ENCODE measurements at places on chromosomes 6 and 20.

DNA sequence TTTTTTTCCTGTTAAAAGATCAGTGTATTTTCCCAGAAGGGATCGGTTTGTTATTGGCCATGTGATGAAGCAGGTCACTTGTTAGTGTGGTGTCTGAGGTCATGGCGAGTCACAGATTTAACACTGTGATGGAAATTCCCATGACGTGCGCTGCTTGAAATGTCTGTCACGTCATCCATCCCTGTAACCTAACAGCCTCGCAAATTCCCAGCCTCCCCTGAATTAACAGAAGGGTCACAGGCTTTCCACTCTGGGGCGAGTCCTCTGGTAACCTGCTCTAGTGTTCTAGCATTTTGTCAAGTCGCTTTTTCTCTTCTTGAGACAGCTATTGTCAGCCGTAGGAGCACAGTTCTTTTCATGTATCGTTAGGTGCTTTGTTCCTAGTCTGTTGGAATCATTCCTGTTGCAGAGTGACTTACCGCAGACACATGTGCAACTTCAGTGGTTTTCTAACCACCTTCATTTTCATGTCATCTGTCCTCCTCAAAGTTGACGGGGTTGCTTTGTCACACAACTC is 137.2 kb downstream of the MAP3K4 start:
- no peak for DNase-seq

DNA sequence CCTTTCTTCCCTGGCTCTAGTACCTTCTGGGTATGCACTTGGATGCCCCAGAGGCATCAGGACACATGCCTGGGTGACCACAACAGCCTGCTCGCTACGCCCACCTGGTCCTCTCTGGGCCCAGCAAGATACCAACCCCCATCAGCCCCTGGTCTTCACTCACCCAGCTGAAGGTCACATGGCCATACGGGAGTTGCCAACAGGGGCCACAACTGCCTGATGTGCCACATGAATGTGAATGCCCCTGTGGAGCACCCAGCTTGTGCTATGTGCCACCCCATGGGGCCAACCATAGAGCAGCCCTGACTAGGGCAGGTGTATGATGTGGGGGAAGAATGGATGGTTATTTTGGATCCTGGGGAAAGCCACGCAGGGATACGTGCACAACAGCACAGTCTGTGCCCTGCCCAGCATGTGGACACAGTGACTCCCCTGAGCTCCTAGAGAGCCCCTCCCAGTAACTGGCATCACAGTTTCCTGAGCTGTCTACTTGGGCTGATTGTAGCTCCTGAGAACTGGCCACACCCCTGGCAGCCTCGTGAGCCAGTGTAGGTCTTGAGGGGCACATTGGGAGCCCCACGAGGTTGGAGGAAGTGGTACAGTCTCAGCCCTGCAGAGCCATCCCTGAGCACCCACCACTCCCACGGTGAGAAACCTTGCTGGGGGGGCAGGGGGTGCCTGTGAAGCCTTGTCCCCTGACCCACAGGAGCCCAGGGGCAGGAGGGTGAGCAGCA is 10.5 kb upstream of the PCMTD2 start:
- no peak for DNase-seq

GRCh38 chr6:1475174-1475573 is 85.8 kb downstream of the FOXF2 start:
- no peak for DNase-seq

DNA sequence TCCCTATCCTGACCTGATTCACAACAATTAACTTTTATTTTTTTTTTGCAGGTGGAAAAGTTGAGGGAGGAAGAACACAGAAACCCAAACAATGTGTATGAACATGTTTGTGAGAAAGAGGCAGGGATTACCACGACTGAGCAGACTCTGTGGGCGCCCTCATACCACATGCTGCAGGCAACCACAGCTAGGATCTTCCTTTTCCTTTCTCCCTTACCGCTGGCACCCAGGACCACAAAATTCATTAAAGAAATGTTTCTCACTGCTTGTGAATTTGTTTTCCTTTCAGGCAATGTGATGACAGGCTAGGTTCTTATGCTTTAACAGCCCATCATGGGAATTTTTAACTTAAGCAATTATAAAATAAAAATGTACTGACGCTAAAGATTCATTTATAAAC is 287.1 kb downstream of the GMDS start:
- no peak for DNase-seq

DNA sequence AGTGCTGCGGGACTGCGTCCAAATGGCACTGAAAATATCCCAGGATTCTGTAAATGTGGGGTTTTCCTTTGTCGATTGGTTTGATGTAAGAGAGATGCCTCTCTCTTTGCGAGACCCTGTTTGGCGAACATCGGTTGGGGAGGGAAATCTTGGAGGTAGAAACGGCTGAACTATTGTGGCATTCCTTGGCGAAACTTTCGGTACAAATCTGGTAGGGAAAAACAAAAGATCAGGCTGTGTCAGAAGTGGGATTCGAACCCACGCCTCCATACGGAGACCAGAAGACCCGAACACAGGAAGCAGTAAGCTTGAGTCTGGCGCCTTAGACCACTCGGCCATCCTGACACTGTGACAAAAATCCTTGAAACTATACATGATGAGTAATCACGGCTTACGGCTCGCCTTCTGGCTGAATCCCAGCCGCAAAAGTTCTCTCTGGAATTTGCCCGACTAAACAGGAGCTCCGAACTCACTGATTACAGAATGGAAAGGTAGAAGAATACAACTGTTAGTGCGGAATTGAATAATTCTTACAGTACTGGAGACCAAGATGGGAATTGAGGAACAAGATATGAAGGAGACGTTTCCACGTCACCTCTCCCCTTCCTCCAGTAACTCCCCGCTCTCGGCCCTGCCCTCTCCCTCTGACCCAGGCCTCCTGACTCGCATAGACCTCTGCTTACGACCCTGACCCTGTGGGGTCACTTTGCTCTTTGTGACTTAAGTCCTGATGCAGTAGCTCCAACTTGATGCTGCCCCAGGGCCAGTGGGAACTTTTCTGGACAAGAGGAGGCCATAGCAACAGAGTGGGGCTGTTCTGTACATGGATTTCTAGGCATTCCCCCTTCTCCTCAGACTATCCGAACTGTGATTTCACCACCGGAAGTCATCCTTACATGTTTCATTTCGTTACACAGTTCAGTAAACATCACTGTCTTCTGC is 132.8 kb upstream of the ZNF184 start:
- DNase-seq, result no peak

DNA sequence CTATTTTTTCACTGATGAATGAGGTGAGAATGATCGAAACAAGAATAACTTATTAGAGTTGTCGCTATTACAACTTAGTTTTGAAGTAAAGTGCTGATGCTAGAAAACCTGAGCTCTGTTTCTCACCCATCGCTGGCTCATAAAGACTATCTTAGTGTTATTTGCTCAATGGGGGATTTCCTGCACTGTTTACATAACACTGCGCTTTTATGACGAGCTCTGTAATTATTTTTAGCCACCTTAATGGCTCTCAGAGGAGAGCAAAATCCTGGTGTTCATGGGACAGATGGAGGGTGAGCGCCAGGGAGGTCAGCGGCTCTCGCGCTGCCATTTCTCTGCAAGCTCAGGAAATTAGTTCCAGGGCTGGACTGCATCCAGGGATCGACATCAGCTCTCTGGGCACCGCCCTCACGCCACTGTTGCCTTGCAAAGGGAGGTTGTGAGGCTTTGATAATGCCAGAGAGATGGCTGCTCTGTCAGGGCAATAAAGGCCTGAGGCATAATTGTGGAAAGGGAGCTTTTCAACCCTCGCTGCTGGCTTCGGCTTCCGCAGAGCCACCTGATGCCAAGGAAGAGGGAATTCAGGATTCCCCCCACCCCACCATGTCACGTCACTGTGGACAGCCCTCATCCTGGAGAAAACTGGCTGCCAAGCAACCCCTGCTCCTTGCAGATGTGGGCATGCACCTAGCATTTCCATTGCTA is 72.0 kb downstream of the DACT2 start:
- DNase-seq, result no peak

DNA sequence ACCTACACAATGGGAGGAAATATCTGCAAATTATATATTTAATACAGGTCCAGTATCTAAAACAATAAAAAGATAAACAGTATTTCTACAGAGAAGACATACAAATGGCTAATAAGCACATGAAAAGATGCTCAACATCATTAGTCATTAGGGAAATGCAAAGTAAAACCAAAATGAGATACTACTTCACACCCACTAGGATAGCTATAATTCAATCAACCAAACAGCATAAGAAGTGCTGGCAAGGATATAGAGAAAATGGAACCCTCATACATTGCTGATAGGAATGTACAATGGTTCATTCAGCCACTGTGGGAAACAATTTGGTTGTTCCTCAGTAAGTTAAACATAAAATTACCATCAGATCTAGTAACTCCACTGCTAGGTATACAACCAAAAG is 48.7 kb downstream of the NUDT3 start:
- DNase-seq, result no peak

DNA sequence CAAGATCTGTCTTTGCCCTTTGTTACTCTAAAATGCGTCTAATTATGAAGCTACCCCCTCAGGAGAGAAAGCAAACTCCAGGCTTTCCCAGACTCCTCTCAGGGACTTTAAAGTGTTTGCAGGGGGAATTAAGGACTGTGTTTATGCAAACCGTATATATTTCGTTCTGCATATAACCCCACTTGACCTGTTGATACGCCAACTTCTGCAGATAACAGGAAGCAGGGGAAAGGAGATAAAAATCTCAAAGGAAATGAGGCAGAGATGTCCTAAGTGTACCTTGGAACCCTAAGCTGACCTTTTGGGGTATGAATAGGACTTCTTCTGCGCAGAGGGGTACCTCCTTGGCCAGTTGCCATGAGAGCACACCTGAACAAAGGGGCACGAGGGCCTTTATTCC is 8.1 kb downstream of the SYCP2L start:
- DNase-seq, result no peak

Data from urinary bladder (tissue), 4 donors.